Effector memory CD4-positive, alpha-beta T cell (primary cell): ENCODE measurements at places on chromosomes 2 and 18.

GRCh38 chr2:39676342-39676741 lies 10.6 kb downstream of the TMEM178A start:
- DNase-seq: no peak

DNA sequence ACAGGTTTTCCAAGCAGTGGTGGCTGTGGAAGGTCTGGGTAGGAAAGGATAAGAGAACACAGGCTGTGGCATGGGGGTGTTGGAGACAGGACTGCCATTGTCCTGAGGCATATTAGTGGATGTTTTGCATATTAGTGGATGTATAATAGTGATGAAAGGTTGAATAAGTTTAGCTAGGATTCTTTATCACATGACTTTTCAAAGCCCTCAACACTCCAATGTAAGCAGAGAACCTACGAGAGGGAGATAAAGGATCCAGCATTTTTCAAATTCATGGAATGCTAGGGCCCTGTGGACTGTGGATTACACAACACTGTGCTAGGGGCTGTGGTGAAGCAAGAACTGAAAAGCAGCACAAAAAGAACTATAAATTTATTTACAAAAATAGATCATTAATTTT lies 63.2 kb downstream of the POLE4 start:
- no peak for DNase-seq

- no peak for DNase-seq
These were observed 21.3 kb downstream of the PDCD1 start for GRCh38 chr2:241837197-241837965.

DNA sequence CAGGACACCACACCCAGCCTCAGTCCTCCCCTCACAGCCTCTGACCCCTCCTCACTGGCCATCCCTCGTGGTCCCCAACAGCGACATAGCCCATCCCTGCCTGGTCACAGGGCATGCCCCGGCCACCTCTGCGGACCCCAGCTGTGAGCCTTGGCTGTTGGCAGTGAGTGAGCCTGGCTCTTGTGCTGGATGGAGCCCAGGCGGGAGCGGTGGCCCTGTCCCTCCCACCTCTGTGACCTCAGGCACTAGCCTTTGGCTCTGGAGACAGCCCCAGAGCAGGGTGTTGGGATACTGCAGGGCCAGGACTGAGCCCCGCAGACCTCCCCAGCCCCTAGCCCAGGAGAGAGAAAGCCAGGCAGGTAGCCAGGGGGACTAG lies 7.9 kb downstream of the DES start:
- no peak for DNase-seq

DNA sequence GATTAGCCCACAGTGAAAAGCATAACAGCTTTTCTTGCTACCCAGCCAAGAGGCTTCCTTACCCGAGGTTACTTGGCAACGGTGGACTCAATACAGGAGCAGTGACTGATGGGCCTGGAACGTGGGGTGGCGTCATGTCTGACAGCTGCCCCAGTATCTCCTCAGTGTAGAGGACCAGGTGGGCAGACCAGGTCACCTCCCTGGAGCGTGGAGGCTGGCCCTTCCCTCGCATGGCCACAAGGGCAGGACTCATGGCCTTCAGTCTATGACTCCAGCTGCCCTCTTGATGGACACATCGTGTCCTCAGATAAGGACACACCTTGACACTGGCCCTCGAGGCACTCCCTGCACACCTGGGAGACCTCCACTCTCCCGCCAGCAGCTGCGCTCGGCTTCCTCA lies 6.4 kb downstream of the ASPRV1 start:
- DNase-seq: no peak

- no peak for DNase-seq
These were observed 776.4 kb downstream of the EPHA4 start for GRCh38 chr2:220795705-220796104.
